ENCODE measurements at places on chromosomes 3 and 15.

- no peak overlapping the region for H3K27ac ChIP-seq
- no peak for DNase-seq
- H3K4me1 ChIP-seq: no peaks in the 10 kb centered on the region
- H3K4me3 ChIP-seq: no peak overlapping the region
- H3K36me3 ChIP-seq: no peaks in the 10 kb centered on the region
These were observed 6.0 kb downstream of the PRKCI start for GRCh38 chr3:170228093-170228766.

DNA sequence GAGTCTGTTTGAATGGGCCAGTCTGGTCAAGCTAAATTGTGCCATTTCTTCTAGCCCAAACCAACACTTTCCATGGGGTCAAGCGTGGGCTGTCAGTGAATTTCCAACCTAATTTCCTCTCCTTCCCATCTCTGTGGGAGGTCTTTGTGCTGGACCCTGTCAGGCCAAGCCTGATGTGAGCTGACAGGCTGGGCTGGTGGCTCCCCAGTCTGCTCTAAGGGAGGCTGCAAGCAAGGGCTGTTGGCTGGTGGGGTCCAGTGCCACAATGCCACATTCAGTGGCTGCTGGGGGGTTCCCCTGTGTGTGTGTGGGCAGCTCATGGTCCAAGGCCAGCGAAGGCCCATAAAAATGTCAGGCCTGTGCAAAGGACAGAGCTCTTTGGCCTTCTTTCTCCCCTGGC lies 216.1 kb downstream of the OPA1 start:
- H3K4me1 ChIP-seq: peaks cover 32% of the 10 kb centered on the region
- H3K27me3 ChIP-seq: no peaks in the 10 kb centered on the region
- no peaks in the 10 kb centered on the region for H3K36me3 ChIP-seq
- no peak for DNase-seq
- H3K4me3 ChIP-seq: no peak overlapping the region

- H3K27me3 ChIP-seq: no peaks in the 10 kb centered on the region
- no peak for DNase-seq
- H3K36me3 ChIP-seq: peaks cover 30% of the 10 kb centered on the region
- H3K27ac ChIP-seq: no peak overlapping the region
- H3K4me3 ChIP-seq: no peak overlapping the region
- peaks cover under 1% of the 10 kb centered on the region for H3K4me1 ChIP-seq
These were observed 42.1 kb downstream of the CDCP1 start for GRCh38 chr3:45103753-45104714.

GRCh38 chr15:93855181-93855826 lies 376.1 kb upstream of the MCTP2 start:
- no peak overlapping the region for H3K27ac ChIP-seq
- no peaks in the 10 kb centered on the region for H3K4me1 ChIP-seq
- no peak for DNase-seq

DNA sequence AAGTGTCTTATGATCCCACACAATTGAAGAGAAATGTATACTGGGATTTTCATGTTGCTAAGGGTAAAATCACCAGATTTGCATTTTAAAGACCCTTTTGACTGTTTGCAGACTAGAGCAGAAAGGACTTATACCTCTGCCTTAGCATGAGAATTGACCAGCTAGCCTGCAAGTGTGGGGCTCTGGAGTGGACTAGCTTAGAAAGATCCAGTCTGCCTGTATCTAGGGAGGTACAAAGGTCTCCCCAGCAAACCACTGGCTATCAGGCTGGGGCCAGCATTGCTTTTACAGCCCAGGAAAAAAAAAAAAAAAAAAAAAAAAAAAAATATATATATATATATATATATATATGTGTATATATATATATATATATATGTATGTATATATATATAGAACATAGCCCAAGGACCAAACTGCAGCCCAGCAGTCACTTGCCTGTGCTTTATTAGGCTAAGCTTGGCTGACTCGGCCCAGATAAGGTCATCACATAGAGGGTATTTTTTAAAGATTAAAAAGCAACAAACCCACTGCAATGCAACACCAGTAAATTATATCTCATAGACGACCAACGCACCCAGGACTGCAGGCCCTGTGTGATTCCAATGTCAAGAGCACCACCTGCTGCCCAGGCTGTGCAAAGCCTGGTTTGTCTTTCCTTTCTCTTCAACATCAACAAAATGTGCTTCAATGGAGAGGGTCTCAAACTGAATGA lies 63.7 kb downstream of the DCLK3 start:
- no peaks in the 10 kb centered on the region for H3K36me3 ChIP-seq
- no peak overlapping the region for H3K27ac ChIP-seq
- no peaks in the 10 kb centered on the region for H3K27me3 ChIP-seq
- H3K4me1 ChIP-seq: peaks cover 3% of the 10 kb centered on the region
- peak; percentile 43 for DNase-seq

DNA sequence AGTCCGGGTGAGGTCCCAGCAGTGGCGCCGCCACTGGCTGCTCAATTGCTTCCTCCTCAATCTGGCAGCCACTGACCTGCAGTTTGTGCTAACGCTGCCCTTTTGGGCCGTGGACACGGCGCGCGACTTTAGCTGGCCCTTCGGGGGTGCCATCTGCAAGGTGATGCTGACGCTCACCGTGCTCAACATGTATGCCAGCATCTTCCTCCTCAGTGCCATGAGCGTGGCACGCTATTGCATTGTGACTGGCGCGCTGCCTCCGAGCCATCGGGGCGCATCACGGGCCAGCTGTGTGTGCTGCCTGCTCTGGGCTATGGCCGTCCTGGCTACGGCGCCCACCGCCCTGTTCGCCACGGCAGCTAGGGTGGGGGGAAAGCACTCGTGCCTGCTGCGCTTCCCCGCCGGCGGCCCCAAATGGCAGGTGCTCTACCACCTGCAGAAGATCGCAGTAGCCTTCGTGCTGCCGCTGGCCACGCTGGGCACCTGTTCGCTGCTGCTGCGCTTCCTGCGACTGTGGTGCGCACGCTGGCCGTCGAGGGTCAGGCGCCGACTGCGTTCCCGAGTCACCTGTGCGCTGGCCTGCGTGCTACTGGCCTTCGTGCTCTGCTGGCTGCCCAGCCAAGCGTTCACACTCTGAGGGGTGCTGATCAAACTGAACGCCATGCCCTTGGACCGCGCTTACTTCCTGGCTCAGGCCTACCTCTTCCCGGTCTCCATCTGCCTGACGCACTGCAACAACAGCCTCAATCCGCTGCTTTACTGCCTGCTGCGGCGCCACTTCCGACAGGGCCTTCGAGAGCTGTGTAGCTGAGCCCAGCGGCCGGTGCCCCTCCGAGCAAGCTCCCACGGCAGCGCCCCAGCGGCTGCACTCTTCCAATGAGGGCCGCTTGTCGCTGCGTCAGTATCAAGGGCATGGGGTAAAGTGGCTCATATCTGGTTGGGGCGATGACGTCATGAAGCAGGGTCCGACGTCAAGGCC lies 20.3 kb upstream of the ADAMTS7 start:
- H3K27ac ChIP-seq: no peak overlapping the region
- H3K27me3 ChIP-seq: peaks cover 34% of the 10 kb centered on the region
- H3K4me1 ChIP-seq: no peaks in the 10 kb centered on the region
- no peaks in the 10 kb centered on the region for H3K36me3 ChIP-seq

DNA sequence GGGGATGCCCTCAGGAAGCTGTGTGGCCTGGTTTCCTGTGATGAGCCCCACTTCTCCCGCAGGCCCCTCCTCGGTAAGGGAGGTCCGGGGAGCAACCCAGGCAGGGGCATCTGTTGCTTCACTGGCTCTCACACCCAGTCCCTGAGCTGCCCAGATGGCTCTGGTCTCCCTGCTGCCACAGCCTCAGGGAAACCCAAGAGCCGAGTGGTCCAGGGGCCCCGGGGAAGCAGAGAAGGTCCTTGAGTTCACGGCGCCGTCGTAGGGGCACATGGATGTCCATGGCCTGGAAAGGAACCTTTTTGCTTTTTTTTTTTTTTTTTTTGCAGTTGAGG lies 13.3 kb upstream of the LRRC15 start:
- no peak for DNase-seq
- no peak overlapping the region for H3K27ac ChIP-seq
- H3K36me3 ChIP-seq: no peaks in the 10 kb centered on the region
- H3K4me1 ChIP-seq: no peaks in the 10 kb centered on the region
- H3K4me3 ChIP-seq: no peak overlapping the region
- peaks cover 5% of the 10 kb centered on the region for H3K27me3 ChIP-seq

GRCh38 chr15:26767169-26767670 lies 5.6 kb downstream of the GABRB3 start:
- peaks cover 16% of the 10 kb centered on the region for H3K27me3 ChIP-seq
- no peak for DNase-seq
- no peaks in the 10 kb centered on the region for H3K4me1 ChIP-seq

- H3K4me3 ChIP-seq: no peak overlapping the region
- no peak for DNase-seq
- peaks cover 11% of the 10 kb centered on the region for H3K4me1 ChIP-seq
- H3K36me3 ChIP-seq: peaks cover 39% of the 10 kb centered on the region
These were observed 6.6 kb downstream of the POLR2H start for GRCh38 chr3:184368116-184368515.

DNA sequence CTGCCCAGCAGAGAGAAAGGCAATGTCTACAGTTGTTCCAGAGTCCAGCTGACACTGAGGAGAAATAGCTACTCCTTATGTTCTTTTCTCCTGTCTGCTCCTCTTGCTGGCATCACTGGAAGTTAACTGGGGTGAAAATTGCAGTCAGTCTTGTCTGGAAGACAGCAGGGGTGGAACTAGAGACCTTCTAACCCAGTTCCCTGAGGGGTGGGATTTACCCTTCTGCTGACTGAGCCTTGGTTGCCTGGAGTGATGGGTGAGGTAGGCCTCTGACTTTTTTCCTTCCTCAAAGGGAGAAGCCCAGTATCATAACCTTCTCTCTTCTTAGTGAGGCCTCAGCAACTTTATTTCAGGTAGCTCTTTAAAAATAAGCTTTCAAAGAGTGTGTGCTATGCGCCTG lies 16.2 kb downstream of the ZNF609 start:
- no peak overlapping the region for H3K27ac ChIP-seq
- H3K4me3 ChIP-seq: no peak overlapping the region
- H3K36me3 ChIP-seq: no peaks in the 10 kb centered on the region
- no peak for DNase-seq
- no peaks in the 10 kb centered on the region for H3K27me3 ChIP-seq

DNA sequence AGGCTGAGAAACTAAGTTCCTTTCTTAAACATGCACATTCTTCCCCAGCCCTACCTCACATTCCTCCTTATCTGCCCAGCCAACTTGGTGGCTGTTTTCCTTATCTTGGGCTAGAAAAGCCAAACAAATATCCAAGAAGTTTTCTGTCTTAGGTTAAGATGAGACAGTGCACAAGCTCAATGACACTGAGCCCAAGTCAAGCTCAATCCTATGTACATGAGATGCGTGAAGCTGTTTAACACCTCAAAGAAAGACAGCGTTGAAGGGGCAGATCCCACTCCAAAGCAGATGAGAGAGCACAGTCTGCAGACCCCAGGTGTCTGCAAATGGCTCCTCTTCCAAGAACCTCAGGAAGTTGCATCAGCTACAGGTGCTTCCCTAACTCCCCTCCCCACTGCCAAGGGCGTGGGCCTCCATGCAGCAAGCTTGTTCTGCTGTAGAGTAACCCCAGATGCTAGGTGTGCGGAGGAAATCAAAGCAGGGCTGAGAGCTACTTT lies 16.6 kb downstream of the LRRC2 start:
- no peaks in the 10 kb centered on the region for H3K36me3 ChIP-seq
- no peak for DNase-seq
- H3K27ac ChIP-seq: no peak overlapping the region
- no peaks in the 10 kb centered on the region for H3K4me1 ChIP-seq

DNA sequence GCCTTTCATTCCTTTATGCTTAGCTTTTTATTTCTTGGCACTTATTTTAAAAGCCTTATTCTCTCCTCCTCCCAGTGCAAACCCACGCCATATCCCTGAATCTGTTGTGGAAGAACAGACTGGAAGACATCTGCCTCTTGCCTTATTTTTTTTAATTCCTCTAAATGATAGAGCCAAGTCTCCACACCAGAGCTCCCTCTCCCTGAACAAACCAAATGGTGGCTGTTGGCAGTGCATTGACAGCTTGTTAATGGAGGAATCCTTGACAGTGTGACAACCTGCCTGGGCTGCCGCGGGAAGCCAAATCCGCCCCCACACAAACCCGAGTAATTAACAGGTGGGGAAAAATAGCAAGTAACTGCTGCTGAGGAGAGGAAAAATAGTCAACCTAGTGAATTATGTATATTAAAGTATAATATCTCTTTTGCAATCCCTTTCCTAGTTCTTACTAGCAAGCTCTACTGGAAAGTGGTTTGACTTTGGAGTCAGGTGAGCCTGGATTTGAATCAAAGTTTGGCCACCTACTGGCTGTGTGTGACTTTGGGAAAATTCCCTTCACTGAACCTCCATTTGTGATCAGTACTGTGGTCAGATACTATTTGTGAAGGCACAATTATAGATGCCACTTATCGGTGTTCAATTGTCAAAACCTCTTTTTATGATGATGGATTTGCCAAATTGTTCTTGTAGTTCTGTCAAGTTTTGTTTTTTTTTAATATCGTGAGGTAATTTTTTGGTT lies 589.6 kb downstream of the PDCD6IP start:
- DNase-seq: no peak
- H3K36me3 ChIP-seq: no peaks in the 10 kb centered on the region
- H3K27me3 ChIP-seq: no peaks in the 10 kb centered on the region
- H3K27ac ChIP-seq: no peak overlapping the region

DNA sequence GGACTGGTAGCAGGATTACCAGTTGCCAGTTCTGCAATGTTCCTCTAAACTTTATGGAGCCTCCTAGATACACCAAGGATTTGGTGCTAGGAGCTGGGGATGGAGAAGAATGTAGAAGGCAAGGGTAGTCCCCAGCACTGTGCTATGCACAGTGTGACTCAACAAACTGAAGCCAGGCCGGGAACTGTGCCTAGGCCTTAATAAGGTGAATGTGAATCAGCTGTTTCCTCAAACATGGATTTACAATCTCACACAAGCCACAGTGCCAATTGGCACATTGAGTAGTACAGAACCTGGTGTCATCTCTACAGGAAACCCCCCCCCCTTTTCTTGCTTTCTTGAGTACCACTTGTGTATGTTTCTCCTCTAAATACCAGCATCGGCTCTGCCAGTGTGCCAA lies 32.5 kb downstream of the MRPS25 start:
- no peak overlapping the region for H3K4me3 ChIP-seq
- no peaks in the 10 kb centered on the region for H3K4me1 ChIP-seq
- H3K36me3 ChIP-seq: peaks cover 81% of the 10 kb centered on the region
- DNase-seq: no peak

- no peak for DNase-seq
- no peaks in the 10 kb centered on the region for H3K36me3 ChIP-seq
- no peaks in the 10 kb centered on the region for H3K27me3 ChIP-seq
These were observed 93.9 kb upstream of the BHLHE40 start for GRCh38 chr3:4885316-4885715.

DNA sequence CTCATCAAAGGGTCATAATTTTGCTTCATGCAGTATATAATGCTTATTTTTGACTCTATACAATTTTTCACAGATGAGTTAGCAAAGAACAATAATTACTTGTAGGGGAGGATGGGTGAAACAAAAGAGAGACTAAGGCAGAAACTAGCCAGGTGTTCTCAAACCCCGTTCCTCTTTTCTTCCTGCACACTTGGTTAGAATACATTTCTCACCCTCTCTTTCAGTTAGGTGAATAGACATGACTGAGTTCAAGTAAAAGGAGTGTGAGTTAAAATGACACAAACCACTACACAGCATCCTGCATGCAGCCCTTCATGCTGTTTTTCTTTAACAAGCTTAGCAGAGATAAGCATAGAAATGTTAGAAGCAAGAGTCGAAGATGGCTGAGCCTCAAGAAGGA lies 922.2 kb downstream of the TBL1XR1 start:
- H3K4me3 ChIP-seq: no peak overlapping the region
- no peaks in the 10 kb centered on the region for H3K36me3 ChIP-seq
- H3K27ac ChIP-seq: no peak overlapping the region
- no peaks in the 10 kb centered on the region for H3K27me3 ChIP-seq
- H3K4me1 ChIP-seq: no peaks in the 10 kb centered on the region

- H3K27me3 ChIP-seq: no peaks in the 10 kb centered on the region
- no peaks in the 10 kb centered on the region for H3K36me3 ChIP-seq
- no peak for DNase-seq
- H3K27ac ChIP-seq: no peak overlapping the region
- no peaks in the 10 kb centered on the region for H3K4me1 ChIP-seq
These were observed 52.8 kb downstream of the NOX5 start for GRCh38 chr15:69067296-69067695.

Data from large intestine (tissue), 12 donors.